ENCODE measurements at places on chromosomes 11 and 22. TPM values are rescaled to one million over a fixed set of nuclear protein-coding genes. Genes with fewer than 3 reads are reported as not detected.

DNA sequence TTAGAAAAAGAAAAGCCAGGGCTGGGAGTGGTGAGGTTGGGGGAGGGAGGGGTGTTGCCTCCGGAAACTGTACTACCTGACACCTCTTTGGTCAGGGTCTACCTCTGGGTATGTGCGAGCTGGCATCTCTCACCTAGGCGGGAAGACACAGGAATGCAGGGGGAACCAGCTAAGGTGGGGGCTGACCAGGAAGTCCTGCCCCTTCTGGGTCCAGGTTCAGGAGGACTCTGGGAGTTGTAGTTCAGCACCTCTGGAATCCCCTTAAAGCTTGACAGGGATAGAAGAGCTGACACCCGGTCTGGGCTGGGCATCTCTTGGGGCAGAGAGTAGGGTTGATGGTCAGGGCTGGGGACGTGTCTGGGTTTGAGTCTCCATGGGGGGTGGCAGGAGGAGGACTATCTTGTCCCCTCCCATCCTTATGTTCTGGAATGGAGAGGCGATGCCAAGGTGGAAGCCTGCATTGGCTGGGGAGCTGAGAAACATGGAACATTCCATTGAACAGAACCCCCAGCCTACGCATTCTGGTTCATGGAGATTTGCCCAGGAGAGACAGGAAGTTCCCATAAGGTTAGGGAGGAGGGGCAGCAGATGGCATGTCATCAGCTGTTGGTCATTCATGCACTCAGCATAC, 2.1 kb upstream of the KIAA1671 start:
- no peaks in the 10 kb centered on the region for H3K36me3 ChIP-seq
- H3K4me3 ChIP-seq, result no peak overlapping the region
- no peak overlapping the region for H3K27ac ChIP-seq
- no peak for DNase-seq
- H3K4me1 ChIP-seq, result peaks cover 12% of the 10 kb centered on the region
- H3K27me3 ChIP-seq, result peaks cover 60% of the 10 kb centered on the region

GRCh38 chr11:67195971-67196456, 70.3 kb upstream of the GRK2 start:
- no peaks in the 10 kb centered on the region for H3K27me3 ChIP-seq
- peaks cover 6% of the 10 kb centered on the region for H3K36me3 ChIP-seq
- H3K4me1 ChIP-seq, result no peaks in the 10 kb centered on the region
- H3K4me3 ChIP-seq, result no peak overlapping the region

GRCh38 chr11:61833926-61834277, 5.8 kb downstream of the FADS2 start:
- H3K36me3 ChIP-seq, result no peaks in the 10 kb centered on the region
- no peaks in the 10 kb centered on the region for H3K27me3 ChIP-seq

DNA sequence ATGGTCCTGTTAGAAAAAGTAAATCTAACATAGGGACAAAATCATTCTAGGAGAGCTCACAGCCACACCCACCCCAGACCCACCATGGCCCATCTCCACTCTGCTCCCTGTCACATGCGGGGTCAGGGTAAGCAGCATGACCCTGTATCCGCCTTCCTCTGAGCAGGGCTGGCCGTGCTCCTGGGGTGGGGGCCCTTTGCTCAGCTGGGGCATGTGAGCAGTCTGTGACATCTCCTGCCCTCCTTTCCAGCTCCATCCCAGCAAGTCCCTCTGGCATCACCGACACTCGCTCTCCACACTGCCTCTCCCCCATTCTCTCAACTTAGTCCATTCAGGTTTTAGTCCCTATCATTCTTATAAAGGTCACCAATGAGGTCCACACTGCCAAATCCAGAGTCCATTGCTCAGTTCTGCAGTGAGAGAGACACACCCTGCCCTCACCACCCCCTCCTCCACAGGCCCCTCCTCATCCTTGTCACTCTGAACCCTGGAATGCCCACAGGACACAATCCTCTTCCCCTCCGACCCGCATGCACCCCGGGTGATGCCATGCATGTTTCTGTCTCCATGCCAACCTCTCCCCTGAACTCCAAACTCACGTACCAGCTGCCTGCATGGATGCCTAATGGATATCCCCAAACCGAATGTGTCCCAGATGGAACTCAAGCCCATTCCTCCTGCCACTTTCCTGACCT, 65.1 kb upstream of the PITPNB start:
- H3K4me1 ChIP-seq, result peaks cover 4% of the 10 kb centered on the region
- no peak overlapping the region for H3K27ac ChIP-seq
- H3K36me3 ChIP-seq, result no peaks in the 10 kb centered on the region
- no peaks in the 10 kb centered on the region for H3K27me3 ChIP-seq
- H3K4me3 ChIP-seq, result no peak overlapping the region

The PYGM gene
- total RNA-seq, result 4.5 TPM

- no peak for DNase-seq
- H3K4me1 ChIP-seq, result no peaks in the 10 kb centered on the region
- H3K4me3 ChIP-seq, result no peak overlapping the region
- H3K27me3 ChIP-seq, result no peaks in the 10 kb centered on the region
Measured at GRCh38 chr11:101482556-101483124, 101.2 kb downstream of the TRPC6 start.

The GLB1L3 gene
- 13.6 TPM for total RNA-seq

GRCh38 chr11:57913715-57914704, 109.7 kb upstream of the OR9Q1 start:
- no peak for DNase-seq
- no peaks in the 10 kb centered on the region for H3K36me3 ChIP-seq
- no peak overlapping the region for H3K27ac ChIP-seq

- no peak for DNase-seq
- peaks cover 10% of the 10 kb centered on the region for H3K4me1 ChIP-seq
- no peak overlapping the region for H3K27ac ChIP-seq
- no peaks in the 10 kb centered on the region for H3K27me3 ChIP-seq
- no peak overlapping the region for H3K4me3 ChIP-seq
- no peaks in the 10 kb centered on the region for H3K36me3 ChIP-seq
Measured at GRCh38 chr11:108882211-108882831, 217.5 kb downstream of the DDX10 start.

The GAS2 gene
- 2.0 TPM for total RNA-seq

All from activated T-cell treated with anti-CD3 and anti-CD28 coated beads, Interleukin-2, amount 50 U/mL, for 72 hours (primary cell).